ENCODE measurements at places on chromosomes 6 and 20.

DNA sequence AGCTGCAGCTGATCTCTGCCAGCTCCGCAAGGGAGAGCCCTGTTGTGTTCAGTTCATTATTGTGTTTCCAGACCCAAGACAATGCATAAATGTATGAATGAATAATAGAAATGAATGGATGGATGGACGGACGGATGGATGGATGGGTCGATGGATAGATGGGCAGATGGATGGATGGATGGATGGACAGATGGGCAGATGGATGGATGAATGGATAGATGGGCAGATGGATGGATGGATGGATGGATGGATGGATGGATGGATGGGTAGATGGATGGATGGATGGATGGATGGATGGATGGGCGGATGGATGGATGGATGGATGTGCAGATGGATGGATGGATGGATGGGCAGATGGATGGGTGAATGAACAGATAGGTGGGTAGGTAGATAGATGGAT is 16.7 kb upstream of the LSM14B start:
- DNase-seq: no peak

GRCh38 chr6:30889921-30890645 is 5.8 kb downstream of the DDR1 start:
- no peak for DNase-seq

DNA sequence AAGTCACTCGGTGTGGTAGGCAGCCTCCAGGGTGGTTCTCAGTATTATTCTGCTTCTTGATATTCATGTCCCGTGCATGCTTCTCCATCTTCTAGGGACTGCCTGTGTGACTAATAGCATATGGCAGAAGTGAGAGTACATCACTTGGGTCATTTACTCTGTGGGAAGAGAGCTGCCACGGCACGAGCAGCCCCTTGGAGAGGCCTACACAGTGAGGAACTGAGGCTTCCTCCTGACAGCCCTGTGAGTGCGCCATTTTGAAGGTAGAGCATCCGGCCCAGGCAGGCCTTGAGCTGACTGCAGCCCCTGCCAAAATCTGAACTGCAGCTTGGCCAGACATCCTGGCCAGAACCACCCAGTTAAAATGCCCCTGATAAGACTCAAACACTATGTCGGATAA is 17.3 kb upstream of the MCUR1 start:
- DNase-seq: no peak

- DNase-seq: peak; percentile 16
Observed at GRCh38 chr6:74058606-74059005, 362.6 kb downstream of the CD109 start.

- DNase-seq: peak; percentile 69
Observed at GRCh38 chr6:109073344-109074132, 21.1 kb downstream of the SESN1 start.

- no peak for DNase-seq
Observed at GRCh38 chr6:25002326-25003091, 66.7 kb upstream of the RIPOR2 start.

DNA sequence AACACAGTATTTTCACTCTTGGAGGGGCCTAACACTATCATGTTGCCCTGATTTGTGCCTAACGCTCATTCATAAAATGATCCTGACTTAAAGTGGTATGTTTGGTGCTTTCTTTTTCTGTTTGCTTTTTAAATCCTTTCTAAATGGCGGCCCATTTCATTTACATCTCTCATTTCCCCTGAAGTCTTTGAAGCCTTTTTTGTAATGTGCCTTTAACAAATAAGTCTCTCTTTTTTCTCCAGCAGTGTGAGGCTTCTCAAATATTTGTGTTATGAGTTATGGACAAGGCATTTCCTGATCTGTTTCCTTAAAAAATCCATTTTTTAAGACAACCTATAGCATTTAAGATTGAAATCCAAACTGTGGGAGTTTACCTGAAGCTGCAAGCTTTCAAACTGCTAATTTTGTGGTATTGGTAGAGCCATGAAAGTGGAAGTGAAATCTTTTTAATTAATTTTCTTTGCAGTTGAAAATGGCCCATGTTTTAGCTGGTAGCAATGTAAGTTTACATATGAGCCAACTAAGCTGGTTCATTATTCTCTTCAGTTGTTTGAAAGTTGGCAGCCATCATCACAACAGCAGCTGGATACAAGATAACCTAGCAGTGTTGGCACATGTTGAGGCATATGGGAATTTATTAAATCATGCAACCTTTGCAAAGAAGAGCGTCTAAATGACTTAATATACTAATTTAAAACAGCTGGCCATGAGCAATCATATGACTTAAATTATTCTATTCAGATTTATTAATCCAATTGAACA is 469.7 kb downstream of the CDKAL1 start:
- peak; percentile 69 for DNase-seq

- DNase-seq: no peak
Observed at GRCh38 chr6:99216959-99217358, 132.5 kb downstream of the FAXC start.

GRCh38 chr6:51342393-51342792 is 523.7 kb downstream of the TFAP2B start:
- no peak for DNase-seq

DNA sequence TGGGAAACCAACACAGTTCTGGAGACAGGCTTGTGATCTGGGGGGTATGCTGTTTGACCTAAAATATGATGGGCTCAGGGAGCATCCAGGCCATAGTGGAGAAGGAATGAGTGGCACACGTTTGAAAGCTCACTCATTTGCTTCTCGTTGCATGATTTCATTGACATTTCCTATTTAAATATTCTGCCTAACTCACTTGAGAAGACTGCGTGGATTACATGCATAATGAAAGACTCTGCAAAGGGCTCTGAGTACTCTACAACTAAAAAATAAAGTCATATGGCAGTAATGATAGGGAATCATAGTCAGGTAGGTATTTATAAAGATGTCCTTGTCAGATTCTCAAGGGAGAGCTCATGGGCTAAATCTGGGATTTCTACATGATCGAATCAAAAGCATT is 117.9 kb downstream of the LAMP5 start:
- DNase-seq: no peak

DNA sequence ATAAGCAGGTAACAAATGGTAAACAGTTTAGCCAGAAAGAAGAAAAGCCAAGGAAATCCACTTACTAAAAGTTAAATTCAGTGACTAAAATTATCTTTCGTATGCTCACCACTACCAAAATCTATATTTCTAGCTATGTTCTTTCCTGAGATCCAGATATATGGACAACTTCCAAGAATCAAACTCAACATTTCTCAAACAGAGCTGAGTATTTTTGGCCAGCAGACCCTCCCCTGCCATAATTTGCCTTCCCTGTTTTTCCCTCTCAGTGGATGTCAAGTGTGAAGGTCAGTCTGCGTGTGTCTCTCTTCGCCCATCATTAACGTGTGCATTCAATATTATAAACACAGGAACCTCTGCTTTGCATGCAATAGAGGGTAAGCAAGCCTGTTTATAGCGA is 42.0 kb downstream of the PRKN start:
- no peak for DNase-seq

DNA sequence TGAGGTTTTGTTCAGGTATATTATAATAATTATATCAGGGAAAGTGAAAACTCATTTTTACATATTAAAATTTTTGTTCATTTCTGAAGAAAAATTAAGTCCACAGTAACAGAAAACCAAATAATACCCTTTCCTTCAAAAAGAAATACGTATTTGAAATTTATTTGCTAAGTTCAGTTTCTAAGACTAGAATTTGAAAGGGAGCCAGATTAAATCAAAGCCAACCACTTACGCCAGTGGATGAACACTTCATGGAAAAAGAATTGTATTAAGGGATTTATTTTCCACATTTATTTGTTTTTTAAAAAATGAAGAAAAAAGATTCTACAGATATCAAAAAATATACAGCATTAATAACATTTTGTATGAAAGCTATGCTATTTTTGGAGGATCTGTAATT is 654.4 kb downstream of the EYS start:
- DNase-seq: no peak

GRCh38 chr20:17661121-17661744 is 20.8 kb downstream of the RRBP1 start:
- peak; percentile 42 for DNase-seq

DNA sequence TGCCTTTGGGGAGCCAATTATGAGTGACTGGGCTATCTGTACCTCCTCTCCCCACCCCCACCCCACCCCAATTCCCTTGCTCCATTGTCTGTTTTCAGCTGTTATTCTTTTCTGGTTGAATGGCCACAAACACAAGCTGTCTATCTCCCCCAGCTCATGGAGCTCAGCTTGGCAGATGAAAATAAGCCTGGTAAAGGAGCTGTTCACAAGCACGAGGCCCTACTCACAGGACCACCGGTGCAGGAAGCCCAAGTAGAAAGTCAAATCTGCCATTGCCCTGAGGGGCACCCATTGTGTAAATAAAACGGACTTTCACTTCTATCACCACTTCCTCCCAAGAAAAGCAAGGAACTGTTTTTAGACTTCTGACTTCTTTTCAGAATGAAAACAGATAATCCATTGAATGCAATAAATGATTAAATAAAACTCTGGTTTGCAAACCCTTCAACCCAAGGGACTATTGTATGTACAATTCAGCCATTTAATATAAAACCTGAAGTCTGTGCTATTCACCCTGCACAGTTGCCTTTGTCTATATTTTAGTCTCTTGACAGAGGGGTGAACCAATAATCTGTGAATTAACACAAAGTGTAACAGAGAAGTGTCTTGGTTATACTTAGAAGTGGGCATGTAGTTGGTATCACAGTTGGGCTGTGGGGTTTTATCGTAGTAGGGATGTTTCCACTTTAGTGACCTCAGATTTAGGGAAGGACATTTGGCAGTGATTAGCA is 27.7 kb downstream of the RIPOR2 start:
- DNase-seq: no peak

GRCh38 chr6:75204959-75205775 is 686 bp downstream of the COL12A1 start:
- DNase-seq: peak; percentile 87

DNA sequence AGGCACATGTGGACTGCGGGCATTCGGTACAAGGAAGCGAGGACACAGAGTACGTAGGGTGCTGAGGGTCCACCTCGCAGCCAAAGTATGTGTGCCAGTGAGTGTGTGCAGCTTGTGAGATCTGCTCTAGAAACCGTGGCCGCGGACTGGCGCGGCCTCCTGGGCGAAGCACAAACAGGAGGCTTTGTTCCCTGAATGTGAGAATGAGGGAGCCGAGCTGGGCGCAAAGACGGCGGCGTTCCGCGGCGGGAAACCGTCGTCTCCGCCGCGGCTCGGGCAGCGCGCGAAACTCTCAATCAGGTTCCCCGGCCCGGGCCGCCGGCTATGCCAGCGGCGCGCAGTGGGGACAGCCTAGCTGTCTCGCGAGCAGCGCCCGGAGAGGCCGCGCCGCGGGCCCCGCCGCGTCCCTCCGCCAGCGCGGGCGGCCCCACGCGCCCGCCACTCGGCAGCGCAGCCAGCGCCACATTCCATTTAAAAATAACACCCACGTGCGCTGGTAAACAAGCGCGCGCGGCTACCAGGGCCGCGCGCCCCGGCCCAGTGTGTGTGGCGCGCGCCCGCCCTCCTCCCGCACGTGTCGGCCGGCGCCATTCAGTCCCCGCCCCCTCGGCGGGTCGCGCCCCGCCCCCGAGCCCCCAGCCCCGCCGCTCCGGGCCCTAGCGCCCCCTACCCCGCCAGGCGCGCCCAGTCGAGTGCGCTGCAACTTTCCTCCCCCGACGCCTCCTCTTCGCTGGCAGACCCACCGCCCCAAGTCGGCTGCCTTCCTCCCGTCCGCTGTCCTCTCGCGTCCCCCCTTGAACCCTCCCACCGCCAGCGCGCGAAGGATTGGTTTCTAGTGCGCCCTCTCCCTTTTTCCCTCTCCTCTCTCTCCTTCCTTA is 3.0 kb upstream of the FOXO3 start:
- peak; percentile 74 for DNase-seq

DNA sequence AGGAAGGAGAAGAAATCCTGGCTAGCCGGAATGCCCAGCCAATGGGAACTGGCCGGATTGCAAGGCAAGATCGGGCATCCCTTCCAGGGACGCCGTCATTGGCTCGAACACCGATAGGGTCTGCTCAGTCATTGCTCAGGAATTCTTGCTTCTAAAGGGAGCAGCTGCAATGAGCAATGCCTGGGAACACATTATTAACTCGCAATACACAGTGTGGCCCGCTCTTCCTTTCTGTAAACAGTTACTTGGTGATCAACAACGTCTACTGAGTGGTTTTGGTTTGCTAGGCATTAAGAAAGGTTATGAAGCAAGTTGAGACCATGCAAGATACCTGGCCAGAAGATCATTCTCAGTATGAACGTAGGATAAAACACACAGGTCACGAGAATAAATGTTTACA is 165.4 kb upstream of the CITED2 start:
- DNase-seq: peak; percentile 93

GRCh38 chr20:8509809-8510208 is 377.7 kb downstream of the PLCB1 start:
- no peak for DNase-seq

GRCh38 chr6:6987749-6988148 is 120.0 kb upstream of the RREB1 start:
- no peak for DNase-seq

DNA sequence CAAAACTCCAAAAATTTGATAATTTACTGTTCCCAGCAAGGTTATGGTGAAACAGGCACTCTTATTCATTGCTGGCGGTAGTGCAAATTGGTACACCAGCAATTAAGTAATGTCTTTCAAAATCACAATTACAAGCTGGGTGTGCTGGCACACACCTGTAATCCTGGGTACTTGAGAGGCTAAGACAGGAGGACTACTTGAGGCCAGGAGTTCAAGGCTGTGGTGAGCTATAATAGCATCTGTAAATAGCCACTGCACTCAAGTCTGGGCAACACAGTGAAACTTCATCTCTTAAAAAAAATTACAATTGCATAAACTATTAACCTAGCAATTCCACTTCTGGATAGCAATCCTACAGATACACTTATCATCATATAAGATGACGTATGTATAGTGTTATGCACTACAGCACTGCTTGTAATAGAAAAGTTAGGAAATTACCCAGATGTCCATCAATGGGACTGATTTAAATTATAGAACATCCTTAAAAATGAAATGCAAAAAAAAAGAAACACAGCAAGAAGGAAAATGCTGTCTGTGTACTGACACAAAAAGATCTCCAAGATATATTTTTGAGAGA is 31.4 kb downstream of the NCOA6 start:
- DNase-seq: no peak

DNA sequence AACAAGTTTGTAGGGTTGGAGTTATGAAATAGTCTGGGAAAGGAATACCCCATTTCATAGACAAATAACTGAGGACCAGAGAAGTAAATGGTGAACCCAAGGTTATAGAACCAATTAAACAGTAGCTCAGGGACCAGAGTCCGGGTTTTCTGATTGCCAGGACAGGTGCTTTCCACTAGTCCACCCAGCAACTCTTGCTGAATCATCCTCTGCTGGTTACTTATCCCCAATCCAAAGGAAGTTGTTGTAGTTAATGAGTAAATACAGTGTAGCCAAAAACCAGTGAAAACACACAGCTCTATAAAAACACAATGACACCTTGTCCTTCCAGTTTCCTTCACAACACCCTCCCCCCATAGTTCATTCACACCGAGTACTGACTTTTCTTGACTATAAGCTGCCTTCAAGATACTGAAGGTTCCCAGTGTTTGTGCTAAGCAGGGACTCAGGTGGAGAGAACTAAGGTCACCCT is 766 bp upstream of the TINAG start:
- DNase-seq: no peak

- DNase-seq: no peak
Observed at GRCh38 chr6:30340589-30341054, 4.3 kb upstream of the RPP21 start.

Data from fibroblast of skin of right biceps (primary cell).